ENCODE measurements at places on chromosomes 5 and 9.

- DNase-seq: peak; percentile 92
These were observed 8.3 kb upstream of the TGFBI start for GRCh38 chr5:136020383-136021015.

DNA sequence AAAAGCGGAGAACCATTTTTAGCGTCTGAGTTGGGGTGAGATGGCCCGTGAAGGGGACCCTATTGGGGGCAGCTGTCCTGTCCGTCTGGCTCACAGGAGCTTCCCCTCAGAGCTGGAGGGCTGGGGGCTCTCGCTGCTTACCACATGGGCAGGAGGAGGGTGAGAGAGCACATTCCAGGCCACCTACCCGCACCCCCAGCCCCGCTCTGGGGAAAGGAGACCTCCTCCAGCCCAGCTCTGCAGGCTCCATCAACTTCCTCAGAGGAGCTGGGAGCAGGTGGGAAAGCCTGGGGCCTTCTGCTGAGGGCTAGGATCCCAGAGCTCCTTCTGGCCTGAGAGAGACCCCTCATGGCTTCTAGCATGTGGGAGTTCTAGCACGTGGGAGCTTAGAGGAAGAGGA is 27.1 kb upstream of the SPTLC1 start:
- no peak for DNase-seq

DNA sequence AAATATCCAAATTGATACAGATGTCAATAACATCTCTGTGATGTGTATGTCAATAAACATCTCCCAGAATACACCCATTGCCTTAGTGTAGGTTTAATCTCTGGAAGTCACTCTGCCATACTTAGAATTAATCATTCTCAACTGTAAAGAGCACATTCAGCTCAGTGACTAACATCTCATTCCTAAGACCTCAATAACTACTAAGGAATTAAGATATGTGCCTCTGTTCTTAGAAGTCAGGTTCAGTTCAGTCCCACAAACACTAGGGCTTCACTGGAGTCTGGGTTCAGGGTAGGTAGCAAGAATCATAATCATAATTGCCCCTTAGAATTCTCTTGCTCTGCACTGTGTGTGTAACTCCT is 31.7 kb downstream of the UGCG start:
- DNase-seq: peak; percentile 57

DNA sequence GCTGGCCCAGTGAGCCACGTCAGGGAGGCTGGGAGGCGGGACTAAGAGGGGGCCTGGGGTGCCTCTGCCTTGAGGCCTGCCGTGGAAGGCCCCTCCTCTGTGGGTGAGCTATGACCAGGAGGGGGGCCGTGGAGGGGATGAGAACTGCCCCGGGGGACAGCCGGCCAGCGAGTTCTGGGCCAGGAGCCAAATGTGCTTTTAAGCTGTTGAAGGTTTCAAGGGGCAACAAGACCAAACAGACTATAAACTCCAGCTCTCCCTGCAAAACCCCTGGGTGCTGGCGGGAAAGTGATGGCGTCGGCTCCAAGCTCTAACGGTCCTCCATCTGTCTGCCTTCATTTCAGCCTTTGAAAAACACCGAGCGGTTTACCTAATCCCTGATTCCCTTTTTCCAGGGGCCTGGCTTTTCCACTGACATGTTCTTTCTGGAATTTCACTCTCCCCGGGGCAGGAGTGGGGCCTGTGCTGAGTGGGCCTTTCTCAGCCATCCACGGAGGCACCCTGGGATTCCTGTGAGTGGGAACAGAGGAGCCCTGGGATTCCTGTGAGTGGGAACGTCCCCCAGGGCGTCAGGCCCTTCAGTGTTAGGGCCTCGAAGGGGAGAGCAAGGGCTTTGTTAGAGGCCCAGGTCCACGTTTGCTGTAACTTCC is 65.6 kb downstream of the COL5A1 start:
- DNase-seq: peak; percentile 91

GRCh38 chr9:117725426-117725887 is 21.3 kb downstream of the TLR4 start:
- no peak for DNase-seq

DNA sequence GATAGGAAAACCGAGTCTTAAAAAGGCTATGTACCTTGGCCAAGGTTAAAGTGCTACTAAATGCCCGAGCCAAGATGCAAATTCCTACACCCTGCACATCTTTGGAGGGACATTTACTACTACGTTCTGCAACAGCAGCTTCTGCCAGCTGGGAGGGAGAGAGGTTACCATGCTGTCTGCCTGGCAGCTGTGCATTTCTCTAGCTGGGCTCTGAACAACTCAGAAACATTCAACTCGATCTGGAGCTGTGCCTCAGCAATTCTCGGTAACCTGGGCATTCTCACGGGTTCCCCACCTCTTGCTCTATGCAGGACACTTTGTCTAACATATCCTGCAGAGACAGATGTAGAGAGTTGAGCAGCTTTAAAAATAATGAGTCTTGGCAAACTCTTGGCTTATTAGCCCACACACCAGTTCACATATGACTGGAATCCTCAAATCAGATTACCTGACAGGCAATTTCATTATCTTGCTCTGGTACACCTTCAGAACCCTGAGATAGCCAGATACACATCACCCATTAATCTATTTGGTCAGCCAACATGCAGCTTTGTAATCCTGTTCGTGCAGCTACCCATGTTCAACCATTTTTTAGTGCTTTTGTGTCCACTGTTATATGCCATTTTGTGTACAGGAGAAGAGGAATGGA is 115.8 kb downstream of the EFNA5 start:
- no peak for DNase-seq

DNA sequence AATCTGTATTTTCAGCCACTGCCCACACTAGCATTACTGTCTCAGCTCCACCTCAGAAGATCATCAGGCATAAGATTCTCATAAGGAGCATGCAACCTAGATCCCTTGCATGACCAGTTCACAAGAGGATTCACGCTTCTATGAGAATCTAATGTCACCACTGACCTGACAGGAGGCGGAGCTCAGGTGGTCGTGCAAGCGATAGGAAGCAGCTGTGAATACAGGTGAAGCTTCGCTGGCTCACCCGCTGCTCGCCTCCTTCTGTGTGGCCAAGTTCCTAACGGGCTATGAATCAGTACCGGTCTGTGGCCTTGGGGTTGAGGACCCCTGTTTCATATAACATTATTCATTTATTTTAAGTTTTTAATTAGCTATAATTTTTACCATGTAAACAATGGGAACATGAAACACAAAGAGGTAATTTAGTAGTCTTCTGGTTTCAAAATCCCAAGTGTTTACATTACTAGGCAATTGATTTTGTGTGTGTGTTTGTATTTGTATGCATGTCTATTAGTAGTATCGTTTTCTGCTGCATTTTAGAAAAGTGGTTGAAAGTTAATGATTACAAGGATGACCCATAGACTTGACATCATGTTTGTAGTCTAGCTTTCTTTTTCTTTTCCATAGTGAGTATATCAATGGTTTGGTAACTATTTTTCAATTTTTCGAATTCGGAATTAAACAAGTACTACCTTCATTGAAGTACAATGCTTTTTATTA is 159.4 kb downstream of the TENT4A start:
- DNase-seq: no peak

GRCh38 chr5:69281114-69281513 is 46.4 kb downstream of the CDK7 start:
- DNase-seq: no peak

Data from HFFc6 (cell line).